Activated CD4-positive, alpha-beta T cell treated with anti-CD3 and anti-CD28 coated beads for 24 hours (primary cell): ENCODE measurements at places on chromosomes 4 and X.
A peak's percentile ranks its signal among the peaks of the same experiment; 100 is the strongest.

- no peak for DNase-seq
These were observed 59.8 kb upstream of the RELL1 start for GRCh38 chr4:37745946-37746345.

- DNase-seq: no peak
These were observed 1030.9 kb downstream of the FSTL5 start for GRCh38 chr4:161132715-161133425.

DNA sequence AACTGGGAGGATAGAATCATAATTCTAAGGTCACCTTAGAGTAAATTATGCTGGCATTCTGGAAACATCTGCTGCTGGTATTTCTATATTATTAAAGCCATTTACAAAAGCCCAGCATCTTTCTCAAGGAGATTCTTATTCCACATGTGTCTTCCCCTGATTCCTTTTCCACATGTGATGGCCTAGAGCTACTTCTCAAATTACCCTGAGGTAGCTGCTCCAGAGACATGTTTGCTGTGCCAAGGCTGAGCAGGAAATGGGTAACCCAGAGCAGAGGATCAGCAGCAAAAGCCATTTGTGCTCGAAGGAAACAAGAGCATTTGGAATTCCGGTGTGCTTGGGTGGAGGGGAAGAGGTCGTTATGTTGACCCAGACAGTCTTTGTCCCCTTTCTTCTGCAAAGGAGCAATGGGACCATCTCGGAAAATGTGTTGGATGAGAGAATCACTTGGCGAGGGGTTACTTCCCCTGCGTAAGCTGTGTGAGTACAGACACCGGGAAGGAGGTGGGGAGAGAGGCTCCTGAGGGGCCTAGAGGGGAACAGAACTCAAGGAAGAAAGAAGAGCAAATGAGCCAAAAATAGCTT, 24.6 kb downstream of the TSC22D3 start:
- no peak for DNase-seq

DNA sequence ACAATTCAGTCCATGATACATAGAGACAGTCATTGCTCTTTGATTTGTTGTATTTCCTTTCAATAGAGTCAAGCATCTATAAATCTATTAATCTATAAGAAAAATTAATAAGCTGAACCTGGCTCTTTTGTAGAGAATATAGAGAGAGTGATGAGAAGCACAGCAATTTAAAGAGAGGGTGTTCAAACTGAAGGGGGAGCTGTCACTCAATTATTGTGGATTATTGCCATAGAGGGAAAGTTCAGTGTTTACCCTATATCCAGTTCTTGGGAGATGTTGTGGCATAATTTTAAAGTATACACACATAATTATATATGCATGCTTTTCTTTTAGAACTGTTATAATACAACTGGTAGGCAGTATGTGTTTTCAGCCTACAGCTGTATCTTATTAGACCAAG, 1469.0 kb upstream of the PABPC4L start:
- no peak for DNase-seq

- DNase-seq: no peak
These were observed 176.4 kb downstream of the BMPR1B start for GRCh38 chr4:94934201-94934600.

DNA sequence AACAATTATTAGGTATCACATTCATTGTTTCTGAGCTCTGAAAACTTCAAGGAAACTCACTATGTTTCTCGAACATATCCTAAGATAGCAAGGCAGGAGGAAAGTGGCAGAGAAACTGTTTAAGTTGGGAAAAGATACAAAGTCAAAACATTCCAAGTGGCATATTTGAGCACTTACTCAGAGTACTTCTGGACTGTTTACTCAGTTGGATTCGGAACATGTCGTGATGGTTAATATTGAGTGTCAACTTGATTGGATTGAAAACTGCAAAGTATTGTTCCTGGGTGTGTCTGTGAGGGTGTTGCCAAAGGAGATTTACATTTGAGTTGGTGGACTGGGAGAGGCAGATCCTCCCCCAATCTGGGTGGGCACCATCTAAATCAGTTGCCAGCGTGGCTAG, 298.3 kb downstream of the IL1RAPL2 start:
- no peak for DNase-seq

- no peak for DNase-seq
These were observed 17.9 kb upstream of the PPP2R3B start for GRCh38 chrX:404656-405055.

DNA sequence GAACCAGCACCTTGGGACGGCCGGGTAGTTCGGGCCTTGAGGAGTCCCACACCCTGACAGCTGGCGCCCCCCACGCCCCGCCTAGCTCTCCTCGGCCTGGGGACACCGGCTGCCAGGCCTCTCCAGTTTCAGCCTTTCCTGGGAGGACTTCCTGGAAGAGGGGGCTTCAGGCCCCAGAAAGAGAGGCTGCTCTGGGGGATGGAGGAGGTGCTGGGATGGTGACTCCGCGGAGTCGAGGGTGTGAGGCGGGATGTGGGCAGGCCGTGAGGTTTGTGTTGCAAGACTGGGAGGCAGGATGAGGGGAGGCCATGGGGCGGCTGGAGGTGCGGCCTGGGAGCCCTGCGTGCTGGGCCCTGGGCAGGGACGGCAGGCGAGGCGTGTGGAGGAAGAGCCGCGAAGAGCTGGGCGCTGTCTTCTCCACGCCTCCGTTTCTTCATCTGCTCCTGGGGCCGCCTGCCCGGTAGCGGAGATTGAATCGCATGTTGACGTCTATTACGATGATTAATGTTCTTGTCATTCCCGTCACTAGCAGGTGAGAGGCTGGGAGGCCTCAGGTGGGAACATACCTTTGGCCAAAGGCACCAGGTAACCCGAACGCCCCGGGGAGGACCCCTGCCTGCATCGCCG, 918 bp upstream of the FGFRL1 start:
- peak; percentile 38 for DNase-seq

GRCh38 chr4:138918169-138918869, 97.3 kb upstream of the NOCT start:
- no peak for DNase-seq
